ENCODE measurements at places on chromosomes 2 and 18.

DNA sequence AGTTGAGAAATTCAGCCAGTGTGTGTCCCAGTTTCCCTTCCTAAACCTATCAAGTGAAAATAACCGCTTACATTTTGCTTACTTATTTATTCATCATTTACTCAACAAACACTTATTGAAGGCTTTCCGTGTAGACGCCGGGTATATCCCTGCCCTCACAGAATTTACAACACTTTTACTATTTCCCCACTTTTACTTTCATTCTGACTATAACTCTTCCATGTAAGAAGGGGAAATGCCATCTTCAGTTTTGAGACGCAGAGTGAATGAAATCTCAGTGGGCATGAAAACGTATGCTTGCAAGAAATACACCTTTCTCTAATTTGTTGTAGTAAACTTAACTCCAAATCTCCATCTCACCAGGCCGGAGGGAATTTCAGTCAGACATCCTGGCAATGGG lies 251.0 kb upstream of the CHAC2 start:
- no peak for DNase-seq

DNA sequence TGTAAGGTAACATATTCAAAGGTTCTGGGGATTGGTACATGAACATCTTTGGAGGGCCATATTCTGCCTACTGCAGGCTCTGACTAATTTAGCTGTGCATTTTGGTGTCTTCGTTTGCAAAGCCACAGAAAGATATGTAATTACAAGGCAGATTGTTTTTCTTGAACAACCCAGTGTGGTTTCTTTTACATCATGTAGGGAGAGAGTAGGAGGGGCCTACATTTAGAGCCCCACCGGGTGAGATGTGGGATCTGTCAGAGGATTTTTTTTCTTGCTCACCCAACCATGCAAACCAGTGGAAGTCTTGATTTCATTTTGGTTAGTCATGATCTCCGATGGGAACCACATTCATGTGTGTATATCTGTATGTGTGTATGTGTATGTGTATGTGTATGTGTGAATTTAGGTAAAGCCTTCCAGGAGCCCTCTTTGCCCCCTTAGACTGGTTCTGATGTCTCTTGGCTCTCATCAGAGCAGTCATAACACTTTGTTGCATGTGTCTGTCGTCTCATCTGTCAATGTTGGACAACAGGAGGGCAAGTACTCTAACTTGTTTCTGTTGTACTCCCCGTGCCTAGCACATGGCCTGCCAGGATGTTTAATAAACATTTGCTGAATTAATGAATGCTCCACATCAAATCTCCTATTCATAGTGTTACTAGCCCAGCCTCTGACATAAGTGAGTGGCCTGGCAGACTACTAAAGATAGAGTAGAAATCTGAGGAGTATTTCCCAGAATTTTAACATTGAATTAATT lies 239.9 kb downstream of the MTX2 start:
- DNase-seq, result no peak

DNA sequence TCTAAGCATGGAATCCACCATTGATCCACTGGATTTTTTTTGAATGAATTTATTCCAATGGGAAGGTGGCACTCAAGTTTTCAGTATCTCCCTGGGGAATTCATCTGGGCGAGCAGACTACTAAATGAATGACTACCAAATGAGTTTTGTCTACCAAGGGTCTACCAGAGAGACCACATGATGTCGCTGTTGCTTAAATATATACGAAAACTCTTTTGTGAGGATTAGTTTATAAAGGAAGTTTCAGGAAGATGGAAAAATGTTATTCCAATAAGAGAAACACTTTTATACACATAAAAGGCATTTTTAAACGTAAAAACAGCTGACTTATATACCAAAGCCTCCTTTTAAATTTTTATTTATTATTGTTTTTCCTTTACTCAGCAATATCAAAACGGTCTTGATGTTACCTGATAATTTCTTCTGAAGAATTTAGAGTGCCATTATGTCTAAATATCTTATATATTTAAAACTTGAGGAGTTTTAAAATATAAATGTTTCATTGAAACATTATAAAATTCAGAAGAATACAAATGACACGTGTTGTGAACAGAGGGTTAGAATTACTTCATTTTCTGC lies 139.7 kb downstream of the HRH4 start:
- DNase-seq, result no peak

DNA sequence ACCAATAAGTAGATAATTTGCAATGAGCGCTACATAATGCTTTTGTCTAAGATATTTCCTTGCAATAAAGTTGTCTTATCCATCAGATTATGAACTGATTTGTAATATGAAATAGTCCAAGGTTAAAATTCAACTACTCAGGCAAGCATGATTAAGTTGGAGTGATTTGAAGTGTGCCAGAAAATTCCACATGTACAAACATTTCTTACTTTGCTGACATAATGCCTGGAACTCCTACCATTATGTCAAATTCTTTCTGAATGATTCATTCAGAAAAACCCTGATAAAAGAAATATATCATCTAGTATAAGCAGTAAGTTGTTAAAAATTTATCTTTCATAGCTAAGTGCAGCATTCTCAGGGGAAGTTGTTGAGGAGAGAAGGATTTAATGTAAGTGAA lies 87.3 kb downstream of the CBLN2 start:
- DNase-seq, result no peak

GRCh38 chr2:18988631-18989232 lies 369.7 kb downstream of the OSR1 start:
- no peak for DNase-seq

DNA sequence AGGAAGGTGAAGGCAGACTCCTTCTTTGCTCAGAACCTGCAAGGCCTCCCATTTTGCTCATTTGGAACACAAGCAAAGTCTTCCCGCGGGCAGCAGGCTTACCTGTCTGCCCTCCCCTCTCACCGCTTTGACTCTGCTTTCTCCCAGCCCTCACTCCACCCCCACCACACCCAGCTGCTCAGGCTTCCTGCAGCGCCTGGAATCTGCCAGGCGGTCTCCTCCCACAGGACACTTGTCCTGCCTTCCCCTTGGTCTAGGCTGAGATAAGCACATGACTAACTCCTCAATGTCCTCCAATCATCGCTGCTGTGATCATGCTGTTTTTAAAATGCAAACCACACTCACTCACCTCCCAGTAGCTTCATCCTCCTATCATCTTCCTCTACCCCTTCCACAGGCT lies 430.0 kb downstream of the ZNF516 start:
- no peak for DNase-seq

DNA sequence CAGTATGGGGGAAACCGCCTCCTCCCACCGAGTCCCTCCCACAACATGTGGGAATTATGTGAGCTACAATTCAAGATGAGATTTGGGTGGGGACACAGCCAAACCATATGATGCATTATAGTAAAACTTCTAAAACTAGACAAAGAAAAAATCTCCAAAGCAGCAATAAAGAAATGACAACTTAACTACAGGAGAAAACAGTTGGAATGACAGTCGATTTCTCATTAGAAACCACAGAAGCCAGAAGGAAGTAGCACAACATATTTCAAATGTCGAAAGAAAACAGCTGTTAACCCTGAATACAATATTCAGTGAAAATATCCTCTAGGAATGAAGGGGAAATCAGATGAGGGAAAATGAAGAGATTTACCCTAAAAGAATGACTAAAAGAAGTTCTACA lies 53.5 kb upstream of the TCF4 start:
- DNase-seq, result no peak

All from stimulated activated CD4-positive, alpha-beta T cell treated with anti-CD3 and anti-CD28 coated beads, TNF-alpha, amount 100 ng/mL, for 1 hour (primary cell).